Suppressor macrophage treated with lipopolysaccharide for 4 hours (primary cell): ENCODE measurements at places on chromosomes 11 and 22.

DNA sequence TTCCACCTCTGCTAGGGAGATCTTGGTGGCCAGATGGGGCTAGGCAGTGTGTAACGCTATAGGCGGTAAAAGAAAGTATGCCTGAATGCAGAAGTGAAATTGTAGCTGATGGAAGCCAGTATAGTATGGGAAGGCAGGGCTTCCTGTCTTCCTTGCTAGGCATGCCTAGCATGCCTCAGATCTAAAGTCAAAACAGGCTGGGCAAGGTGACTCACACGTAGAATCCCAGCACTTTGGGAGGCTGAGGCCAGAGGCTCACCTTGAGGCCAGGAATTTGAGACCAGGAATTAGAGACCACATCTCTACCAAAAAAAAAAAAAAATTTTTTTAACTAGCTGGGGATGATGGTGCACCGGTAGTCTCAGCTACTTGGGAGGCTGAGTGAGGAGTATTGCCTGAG is 281.7 kb upstream of the MTNR1B start:
- DNase-seq = no peak

DNA sequence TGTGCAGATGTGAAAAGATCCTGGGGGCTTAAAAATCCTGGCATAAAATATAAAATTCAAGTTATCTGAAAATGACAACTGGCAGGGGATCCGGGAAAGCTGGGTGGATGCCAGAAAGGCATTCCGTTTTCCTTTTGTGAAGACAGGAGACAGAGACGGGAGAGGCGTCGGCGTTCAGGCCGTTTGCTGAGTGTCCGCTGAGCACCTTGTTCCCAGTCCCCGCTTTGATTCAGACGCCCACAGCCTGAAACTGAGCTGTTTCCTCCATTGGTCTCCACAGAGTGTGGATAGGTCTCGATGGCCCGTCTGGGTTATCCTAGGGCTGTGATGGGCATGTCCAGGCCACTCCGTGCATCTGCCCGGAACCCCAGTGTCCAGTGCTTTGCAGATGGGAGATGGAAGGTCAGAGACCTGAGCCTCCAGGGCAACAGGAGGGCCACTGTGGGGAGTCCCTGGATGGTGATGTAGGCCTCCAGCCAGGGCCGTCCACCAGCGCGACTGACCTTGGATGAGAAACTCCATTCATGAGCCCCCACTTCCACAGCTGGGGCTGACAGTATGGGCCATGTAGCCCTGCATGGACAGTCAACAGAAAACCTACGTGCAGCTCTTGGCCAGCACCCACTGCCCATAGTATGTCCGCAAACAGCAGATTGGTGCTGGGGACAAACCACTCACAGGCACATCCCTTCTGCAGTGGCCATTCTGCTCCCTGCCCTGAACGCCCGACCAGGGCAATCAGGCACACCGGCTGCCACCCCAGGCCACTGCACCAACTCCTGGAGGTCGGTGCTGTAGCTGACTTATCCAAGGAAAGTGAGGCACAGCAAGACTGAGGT is 11.6 kb downstream of the MRGPRF start:
- DNase-seq = no peak

GRCh38 chr11:112962579-112963367 is 1.6 kb downstream of the NCAM1 start:
- DNase-seq = no peak

DNA sequence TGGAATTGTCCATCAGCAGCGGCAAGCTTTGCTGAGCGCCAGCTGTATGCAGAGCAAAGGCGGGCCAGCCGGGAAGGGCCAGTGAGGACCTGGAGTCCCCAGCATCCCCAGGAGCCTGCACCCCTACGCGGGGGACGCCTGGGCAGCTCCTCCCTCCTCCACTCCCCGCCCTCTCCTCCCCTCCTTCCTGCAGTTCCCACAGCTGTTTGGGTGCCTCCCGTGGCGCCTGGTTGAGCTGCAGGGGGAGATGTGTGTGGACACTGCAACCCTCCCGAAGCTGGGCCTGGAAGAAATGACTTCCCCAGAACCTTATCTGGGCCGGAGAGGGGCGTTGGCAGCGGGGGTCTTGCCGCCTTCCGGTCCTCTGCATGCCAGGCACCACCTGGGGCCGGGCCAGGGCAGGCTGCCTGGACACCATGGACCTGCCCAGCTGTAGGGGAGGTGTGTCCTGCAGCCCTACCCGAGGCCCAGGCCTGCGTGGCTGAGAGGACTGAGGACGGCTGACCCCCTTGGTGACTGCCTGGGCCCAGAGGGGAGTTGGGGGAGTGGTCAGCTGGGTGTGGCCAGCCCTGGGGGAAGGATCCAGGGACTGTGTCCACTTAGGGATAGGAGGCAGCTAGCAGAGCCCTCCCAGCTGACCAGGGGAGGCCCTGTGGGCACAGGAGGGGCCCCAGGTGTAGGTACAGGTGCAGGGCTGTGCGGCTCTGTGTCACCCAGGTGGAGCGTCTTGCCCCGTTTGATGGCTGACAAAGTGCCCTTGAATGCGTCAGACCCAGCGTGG is 16.8 kb upstream of the MUC6 start:
- no peak for DNase-seq

DNA sequence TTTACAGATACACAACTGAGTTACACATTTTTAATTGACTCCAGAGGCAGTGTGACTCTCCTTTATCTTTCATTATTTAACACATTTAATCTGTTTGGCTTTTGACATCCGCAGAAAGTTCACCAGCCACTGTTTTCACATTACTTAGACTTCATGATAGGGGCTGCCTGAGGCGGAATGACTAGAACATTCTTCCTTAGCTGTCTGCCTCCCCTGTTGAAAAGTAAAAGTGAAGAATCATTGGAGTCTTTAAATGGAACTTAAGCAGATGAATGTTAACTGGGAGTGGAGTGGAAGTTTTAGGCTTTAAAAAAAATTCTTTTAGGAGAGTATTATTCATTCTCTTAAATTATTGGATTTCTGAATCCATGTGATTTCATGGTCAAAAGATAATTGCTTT is 229.2 kb upstream of the MTNR1B start:
- no peak for DNase-seq

GRCh38 chr11:126139111-126140091 is 72.0 kb downstream of the RPUSD4 start:
- DNase-seq = peak; percentile 3

DNA sequence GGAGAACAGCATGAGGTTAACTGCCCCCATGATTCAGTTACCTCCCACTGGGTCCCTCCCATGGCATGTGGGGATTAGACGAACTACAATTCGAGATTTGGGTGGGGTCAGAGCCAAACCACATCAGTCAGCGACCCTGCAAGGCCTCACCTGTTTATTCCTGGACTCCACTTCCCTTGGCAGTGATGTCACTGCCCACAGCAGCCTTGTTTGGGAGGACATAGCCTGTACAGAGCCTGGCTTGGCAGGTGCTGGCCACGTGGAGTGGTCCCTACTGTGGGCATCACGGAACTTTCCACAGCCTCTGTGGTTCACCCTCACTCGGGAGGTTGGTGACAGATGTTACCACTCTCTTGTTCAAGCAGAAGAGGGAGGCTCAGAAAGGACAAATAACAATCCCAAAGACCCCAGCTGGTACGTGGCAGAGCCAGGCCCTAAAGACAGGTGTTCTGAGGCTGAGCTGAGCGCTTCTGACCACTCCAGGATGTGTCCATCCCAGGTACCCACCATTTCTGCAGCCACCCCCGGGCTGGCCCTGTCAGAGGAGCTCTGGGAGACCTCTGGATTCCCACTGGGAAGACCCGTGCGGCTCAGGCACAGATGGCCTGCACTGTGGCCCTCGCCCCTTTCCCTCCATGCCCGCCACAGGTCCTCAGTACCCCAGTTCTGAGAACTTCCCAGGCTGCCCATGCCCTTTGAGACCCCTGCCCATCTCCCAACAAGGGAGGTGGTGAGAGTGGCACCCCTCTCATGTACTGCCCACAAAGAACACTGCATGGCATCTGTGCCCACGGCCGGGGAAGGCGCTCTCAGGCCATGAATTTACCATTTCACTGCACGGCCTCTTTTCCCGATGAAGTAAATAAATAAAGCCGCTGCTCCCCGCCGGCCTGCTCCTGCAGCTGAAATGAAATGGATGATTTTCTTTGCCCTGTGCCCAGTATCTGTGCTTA is 605.8 kb downstream of the TBC1D22A start:
- no peak for DNase-seq

GRCh38 chr11:42870480-42870879 is 441.3 kb upstream of the API5 start:
- no peak for DNase-seq

GRCh38 chr11:128533472-128533871 is 53.9 kb downstream of the ETS1 start:
- no peak for DNase-seq

DNA sequence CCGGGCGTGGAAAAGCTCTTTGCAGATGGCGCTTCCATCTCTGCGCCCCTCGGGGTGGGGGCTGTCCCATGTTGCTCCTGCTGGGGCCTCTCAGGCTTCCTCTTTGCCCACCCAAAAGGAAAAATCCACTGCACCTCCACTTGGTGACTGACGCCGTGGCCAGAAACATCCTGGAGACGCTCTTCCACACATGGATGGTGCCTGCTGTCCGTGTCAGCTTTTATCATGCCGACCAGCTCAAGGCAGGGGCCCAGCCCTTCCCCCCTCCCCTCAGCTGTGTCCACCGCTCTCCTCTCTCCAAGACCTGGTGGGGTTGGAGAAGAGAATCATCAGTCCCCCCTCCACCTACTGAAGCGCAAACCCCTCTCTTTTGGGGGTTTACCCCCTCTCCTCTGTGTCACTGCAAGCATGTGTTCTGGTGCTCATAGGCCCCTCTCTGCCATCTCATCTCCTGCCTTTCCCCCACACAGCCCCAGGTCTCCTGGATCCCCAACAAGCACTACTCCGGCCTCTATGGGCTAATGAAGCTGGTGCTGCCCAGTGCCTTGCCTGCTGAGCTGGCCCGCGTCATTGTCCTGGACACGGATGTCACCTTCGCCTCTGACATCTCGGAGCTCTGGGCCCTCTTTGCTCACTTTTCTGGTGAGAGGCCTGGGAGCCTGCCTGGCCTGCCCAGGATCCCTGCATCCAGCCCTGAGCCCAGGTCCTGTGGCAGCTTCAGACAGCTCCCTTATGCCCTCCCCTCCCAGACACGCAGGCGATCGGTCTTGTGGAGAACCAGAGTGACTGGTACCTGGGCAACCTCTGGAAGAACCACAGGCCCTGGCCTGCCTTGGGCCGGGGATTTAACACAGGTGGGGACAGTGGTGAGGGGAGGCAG is 1.8 kb downstream of the LARGE2 start:
- DNase-seq = no peak

GRCh38 chr11:122717264-122717867 is 61.8 kb downstream of the UBASH3B start:
- DNase-seq = peak; percentile 63

GRCh38 chr11:33987975-33988580 is 63.5 kb upstream of the CAPRIN1 start:
- peak; percentile 93 for DNase-seq

DNA sequence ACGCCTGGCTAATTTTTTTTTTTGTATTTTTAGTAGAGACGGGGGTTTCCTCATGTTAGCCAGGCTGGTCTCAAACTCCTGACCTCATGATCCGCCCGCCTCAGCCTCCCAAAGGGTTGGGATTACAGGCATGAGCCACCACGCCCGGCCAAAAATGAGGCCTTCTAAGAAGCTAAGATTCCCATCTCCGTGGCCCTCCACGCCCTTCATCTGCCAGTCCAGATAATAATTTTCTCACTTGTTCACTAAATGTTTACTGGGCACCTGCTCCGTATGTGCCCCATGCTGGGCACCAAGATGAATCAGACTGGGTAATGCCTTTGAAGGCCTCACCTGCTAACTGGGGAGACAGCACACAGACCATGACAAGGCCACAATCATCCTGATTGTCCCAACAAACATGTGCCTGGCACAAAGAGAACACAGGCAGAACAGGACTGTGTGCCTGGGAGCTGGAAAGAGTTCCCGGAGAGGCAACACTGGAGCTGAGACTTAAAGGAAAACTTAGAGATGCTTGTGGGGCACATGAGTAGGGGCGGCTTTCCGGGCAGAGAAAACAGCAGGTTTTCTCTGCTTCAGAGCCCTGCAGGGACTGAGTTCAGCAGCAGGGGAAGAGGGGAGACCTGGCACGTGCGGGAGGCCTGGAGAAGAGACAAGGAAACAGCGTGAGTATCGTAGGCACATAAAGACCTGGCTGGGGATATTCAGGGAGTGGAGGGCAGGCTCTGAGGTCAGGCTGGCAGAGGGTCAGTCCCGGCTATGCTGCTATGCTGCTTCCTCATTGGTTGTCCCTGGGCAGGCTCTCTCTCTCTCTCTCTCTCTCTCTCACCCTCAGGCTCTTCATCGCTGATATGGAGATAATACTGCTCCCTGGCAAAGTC is 2.4 kb downstream of the KIAA0930 start:
- DNase-seq = no peak

DNA sequence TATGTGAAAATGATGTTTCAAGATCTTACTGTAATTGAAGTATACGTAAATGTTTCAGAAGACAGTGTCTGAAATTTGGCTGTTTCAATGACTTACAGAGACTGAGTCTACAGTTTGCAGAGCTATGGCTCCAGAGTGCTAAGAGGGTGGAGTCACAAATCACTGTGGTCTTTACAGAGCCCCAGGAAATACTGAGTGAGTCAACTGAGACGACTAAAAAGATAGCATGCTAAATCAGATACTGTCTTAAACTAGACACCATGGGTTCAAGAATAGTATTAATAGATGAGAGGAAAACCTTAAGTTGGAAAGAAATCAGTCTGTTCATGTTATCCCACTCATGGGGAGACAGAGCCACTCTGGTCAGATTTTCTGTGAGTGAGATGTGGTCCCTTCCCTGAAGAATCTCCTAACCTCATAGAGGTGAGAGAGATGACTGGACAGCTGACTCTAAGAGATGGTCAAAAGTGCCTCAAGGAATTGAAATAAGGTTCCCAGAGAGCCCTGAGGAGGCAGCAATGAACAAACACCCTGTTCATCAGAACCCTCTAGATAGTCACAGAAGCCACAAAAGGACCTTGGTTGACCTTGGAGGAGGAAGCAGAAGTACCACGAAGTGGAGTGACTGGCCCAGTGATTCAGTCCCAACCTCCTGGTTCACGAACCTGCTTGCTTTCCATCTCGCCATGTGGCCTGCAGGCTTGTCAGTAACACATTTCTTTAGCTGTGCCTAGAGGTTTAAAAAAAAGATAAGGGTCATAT is 30.2 kb downstream of the C11orf91 start:
- no peak for DNase-seq
